Sigmoid colon (tissue), 7 donors: ENCODE measurements at places on chromosomes 2 and 18.
A peak's percentile ranks its signal among the peaks of the same experiment; 100 is the strongest.

GRCh38 chr2:233663911-233664310 is 7.8 kb upstream of the UGT1A9 start:
- no peak for DNase-seq

GRCh38 chr18:29749704-29750103 is 1292.8 kb downstream of the DSC3 start:
- DNase-seq: no peak

DNA sequence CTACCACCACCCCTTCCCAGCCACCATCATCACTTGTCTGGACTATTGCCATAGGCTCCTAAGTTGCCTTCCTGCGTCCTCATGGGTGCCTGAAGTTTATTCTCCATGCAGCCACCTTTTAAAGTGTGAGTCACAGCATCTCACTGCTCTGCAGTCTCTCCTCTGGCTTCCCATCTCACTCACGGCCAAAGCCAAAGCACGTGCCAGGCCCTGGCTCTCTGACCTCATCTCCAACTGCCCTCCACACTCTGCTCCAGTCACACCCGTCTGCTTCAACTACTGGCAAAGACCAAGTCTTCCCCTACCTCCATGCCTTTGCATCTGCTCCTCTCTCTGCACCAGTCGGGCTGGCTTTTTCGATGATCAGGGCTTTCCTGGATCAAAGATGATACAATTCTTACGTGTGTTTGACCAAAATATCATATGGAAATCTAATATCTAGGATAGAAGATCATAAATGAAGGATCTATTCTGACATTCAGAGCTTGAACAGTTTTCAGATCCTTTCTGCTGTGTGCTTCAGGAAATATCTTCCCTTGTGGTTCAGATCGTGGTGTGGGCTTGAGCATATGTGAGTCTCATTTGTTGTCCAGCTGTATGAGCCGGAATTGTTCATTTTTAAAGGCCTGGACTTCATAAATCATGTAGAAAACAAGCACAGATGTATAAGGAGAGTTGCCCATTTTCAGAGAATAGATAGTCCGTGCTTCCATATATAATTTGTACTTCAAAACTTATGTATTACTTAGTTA is 175.6 kb downstream of the PRKCE start:
- peak; percentile 93 for DNase-seq

GRCh38 chr2:200435379-200435778 is 74.5 kb downstream of the KCTD18 start:
- DNase-seq: no peak

GRCh38 chr18:61893309-61893970 is 633 bp upstream of the RNF152 start:
- DNase-seq: peak; percentile 71

GRCh38 chr2:3485166-3485565 is 34.2 kb downstream of the ADI1 start:
- peak; percentile 51 for DNase-seq

GRCh38 chr2:182173944-182174622 is 188.4 kb downstream of the PPP1R1C start:
- DNase-seq: no peak

DNA sequence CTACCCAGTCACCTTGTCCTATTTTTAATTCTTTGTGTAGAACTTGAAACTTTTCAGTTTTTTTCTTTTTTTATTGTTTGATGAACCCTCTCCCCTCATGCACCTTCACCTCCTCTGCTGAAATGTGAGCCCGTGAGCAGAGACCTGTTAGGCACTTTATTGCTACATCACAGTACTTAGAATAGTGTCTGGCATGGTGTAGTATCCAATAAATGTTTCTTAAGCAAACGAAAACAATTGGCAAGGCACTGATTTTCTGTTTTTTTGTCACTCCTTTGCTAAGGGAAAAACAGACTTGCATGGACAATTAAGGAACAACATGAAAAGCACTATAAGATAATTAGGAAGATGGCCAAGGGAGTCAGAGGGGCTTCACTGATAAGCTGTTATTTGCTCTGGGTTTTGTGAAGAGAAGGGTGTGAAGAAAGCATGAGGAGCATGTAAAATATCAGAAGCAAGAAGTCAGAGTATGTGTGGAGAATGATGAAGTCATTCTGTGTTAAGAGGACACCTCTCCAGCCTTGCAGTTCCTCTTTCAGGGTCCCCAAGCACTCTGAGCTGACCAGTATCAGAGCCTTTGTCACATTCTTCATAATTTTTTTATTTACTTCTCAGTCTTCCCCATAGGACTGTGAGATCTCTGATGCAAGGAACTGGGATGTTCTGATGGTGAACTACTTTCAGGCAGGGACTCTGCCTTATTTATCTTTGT is 99.7 kb upstream of the CAVIN2 start:
- DNase-seq: no peak

GRCh38 chr2:194616334-194616733 is 1040.7 kb upstream of the SLC39A10 start:
- no peak for DNase-seq

- no peak for DNase-seq
These were observed 195.8 kb downstream of the CYP26B1 start for GRCh38 chr2:71951718-71952404.
